ENCODE measurements at places on chromosomes 3 and 15. TPM values are rescaled to one million over a fixed set of nuclear protein-coding genes. Genes with fewer than 3 reads are reported as not detected.

MED12L gene
- 0.79 TPM for total RNA-seq

NEK10 gene
- total RNA-seq, result 0.74 TPM

NT5DC2 gene
- 52.8 TPM for total RNA-seq

HHATL gene
- not detected for total RNA-seq

DNAJA4 gene
- 29.7 TPM for total RNA-seq

TLR9 gene
- 0.79 TPM for total RNA-seq

INSYN1 gene
- not detected for total RNA-seq

RETNLB gene
- total RNA-seq, result not detected

TRH gene
- not detected for total RNA-seq

DUOXA2 gene
- not detected for total RNA-seq

- no peak overlapping the region for H3K27ac ChIP-seq
- H3K36me3 ChIP-seq, result peaks cover 8% of the 10 kb centered on the region
- H3K4me3 ChIP-seq, result no peak overlapping the region
- no peaks in the 10 kb centered on the region for H3K27me3 ChIP-seq
- DNase-seq, result no peak
- H3K4me1 ChIP-seq, result peaks cover 13% of the 10 kb centered on the region
Measured at GRCh38 chr3:42106646-42107045, 15.5 kb downstream of the TRAK1 start.

DNA sequence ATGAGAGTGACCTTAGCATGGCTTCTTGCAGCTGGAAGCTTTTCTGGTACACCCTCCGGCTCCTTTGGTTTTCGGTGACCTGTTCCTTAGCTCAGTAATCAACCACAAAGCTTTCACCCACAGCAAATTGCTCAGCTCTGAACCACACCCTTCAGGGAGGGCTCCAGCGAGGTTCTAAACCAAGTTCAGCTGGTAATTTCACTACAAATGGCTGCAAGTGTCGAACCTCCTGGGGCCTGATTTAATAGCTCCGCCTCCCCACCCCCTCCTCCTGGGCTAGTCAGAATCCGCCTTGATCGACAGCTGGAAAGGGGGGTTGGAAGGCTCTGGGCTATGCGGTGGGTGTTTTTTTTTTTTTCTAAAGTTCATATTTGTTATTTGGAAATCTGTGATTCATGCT is 150.9 kb upstream of the MCTP2 start:
- no peaks in the 10 kb centered on the region for H3K36me3 ChIP-seq
- no peak for DNase-seq
- no peaks in the 10 kb centered on the region for H3K4me1 ChIP-seq
- no peak overlapping the region for H3K4me3 ChIP-seq

DNA sequence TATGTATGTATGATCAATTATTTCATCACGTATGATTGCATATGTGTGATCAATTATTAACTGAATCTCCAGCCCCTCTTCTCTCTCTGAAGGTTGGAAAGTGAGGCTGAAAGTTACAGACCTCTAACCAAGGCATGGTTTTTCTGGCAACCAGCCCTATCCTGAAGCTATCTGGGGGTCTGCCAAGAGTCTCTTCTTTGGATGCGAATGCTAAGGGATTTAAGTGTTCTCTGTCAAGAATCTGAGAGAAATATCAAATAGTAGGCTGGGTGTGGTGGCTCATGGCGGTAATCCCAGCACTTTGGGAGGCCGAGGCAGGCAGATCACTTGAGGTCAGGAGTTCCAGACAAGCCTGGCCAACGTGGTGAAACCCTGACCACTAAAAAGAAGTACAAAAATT is 8.1 kb downstream of the NKTR start:
- H3K4me1 ChIP-seq, result peaks cover 56% of the 10 kb centered on the region
- no peak overlapping the region for H3K4me3 ChIP-seq
- no peak for DNase-seq
- H3K36me3 ChIP-seq, result peaks cover 56% of the 10 kb centered on the region

DNA sequence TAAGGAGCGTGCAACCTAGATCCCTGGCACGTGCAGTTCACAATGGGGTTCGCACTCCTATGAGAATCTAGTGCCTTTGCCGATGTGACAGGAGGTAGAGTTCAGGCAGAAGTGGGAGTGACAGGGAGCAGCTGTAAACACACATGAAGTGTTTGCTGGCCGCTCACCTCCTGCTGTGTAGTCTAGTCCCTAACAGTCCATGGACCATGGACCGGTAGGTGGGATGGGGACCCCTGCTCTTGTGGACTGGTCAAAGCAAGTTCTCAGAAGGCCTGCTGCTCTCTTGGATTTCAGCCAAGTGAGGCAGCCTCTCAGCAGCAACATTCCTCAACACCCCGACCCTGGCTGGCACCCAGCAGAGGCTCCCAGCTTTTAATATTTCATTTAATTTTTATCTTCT is 58.2 kb upstream of the SNRPA1 start:
- no peak for DNase-seq
- H3K4me3 ChIP-seq, result no peak overlapping the region
- peaks cover 2% of the 10 kb centered on the region for H3K27me3 ChIP-seq
- H3K27ac ChIP-seq, result no peak overlapping the region
- no peaks in the 10 kb centered on the region for H3K4me1 ChIP-seq

DNA sequence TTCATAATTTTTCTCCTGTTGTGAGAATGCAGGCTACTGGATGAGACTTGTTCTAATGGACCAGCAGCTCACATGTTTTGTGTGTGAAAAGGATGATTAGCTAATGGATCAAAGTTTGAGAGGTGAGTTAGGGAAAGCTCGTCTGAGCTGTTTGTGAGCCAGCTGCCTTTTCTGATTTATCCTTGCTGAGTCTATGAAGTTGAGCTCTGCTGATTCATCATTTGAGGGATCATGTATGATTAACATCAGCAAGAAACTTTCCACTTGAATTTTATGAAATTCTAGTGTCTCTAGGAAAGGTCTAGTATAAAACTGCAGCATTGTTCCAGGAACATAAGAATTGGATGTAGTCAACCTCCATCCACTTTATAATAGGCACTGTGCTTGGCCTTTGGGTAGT is 698.7 kb downstream of the NTRK3 start:
- H3K4me3 ChIP-seq, result no peak overlapping the region
- no peak overlapping the region for H3K27ac ChIP-seq
- H3K4me1 ChIP-seq, result no peaks in the 10 kb centered on the region

DNA sequence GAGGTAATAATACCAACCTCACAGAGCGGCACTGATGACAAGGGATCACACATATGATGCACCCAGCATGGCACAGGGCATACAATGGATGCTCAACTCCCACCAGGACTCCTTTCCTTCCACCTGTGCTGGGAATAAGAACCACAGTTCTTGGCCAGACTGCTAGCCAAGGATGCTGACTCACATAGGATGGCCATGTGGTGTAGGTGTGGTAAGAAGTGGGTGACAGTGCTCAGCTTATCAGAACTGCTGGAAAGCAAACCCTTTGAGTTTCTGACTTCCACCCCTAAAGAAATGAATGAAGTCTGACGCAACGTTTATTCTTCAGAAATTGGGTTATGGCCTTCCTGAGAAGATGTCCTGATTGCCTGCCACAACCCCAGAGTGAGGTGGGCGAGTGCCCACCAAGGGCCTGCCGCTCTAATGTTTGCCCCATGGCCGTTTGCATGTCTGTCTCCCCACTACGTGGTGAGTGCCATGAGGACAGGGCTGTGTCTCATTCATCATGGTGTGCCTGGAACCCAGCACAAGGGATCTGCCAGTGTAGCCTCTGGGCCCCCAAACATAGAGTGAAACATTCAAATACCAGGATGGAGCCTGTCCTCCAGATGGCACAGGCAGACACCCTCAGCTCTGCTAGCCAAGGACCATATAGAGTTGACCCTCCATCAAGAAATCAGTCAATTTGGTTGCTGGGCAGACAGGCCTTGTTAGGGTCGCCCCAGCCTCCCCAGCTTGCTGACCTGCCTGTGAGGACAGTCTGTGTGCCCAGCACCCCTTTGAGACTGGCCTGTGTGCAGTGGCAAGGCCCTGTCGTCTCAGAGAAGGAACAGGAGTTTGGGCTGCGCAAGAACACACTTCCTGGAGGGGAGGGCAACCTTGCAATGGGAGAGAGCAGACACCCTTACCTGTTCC is 57.6 kb upstream of the SLCO2A1 start:
- DNase-seq, result no peak
- H3K4me3 ChIP-seq, result no peak overlapping the region
- no peaks in the 10 kb centered on the region for H3K4me1 ChIP-seq
- H3K36me3 ChIP-seq, result no peaks in the 10 kb centered on the region
- peaks cover 4% of the 10 kb centered on the region for H3K27me3 ChIP-seq

DNA sequence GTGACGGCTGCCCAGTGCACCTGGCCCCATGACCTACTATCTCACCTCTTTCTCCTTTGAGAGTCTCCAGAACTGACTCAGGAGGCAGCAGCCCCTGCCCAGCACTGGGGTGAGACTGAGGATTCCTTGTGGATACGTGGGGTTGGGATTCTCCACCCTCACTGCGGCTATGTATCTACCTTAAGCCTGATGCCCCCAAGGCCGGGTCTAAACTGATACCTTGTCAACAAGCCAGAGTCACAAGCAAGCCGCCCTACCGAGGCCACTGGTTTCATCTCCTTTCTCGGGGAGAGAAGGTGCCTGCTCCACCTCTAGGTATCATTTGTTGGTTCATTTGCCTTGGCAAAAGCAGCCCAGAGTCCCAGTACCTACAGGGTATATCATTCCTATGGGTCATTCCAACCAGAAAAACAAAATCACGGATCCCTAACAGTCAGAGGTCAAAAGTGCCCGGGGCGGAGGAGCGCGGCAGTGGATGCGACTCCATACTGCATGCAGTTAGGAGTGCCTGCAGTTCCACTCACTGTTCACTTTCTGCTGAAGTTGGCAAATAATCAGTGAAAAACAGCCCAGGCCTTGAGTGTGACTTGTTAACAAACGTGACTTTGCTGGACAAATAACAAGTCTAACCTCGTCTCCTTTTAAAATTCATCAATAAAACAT is 47.5 kb downstream of the ABTB1 start:
- no peak overlapping the region for H3K27ac ChIP-seq
- no peak for DNase-seq
- H3K36me3 ChIP-seq, result no peaks in the 10 kb centered on the region
- no peaks in the 10 kb centered on the region for H3K4me1 ChIP-seq
- H3K4me3 ChIP-seq, result no peak overlapping the region

DNA sequence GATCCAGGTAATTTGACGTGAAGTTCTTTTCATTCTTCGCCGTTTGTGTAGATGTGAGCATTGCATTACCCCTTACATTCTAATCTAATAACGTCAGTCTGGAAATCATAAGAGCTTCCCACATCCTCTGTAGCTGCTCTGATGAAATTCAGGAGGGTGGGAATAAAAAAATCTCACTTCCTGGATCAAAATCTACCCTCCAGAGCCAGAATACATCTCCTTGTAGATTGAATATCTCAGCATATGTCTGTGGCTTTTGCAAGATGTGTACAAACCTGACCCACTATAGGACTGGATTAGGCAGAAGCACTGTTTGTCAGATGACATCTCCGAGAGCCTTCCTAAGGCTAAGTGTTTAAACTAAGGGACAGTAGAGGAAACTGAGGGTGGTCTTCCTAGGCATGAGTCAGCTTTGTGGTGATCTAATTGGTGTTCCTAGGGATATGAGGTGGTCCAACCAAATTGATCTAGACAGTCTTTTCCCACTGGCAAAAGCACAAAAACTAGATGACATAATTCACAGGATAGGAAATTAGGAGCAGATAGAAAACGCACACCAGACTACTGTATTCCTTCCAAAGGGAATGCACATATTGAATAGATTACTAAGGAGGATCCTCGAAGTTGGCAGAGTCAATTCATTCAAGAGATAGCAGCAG is 216.3 kb upstream of the LRTM1 start:
- H3K27me3 ChIP-seq, result no peaks in the 10 kb centered on the region
- no peak for DNase-seq
- H3K36me3 ChIP-seq, result no peaks in the 10 kb centered on the region
- no peak overlapping the region for H3K4me3 ChIP-seq
- H3K4me1 ChIP-seq, result no peaks in the 10 kb centered on the region
- no peak overlapping the region for H3K27ac ChIP-seq

GRCh38 chr3:32078085-32078634 is 28.3 kb upstream of the GPD1L start:
- no peak overlapping the region for H3K4me3 ChIP-seq
- H3K27me3 ChIP-seq, result peaks cover 17% of the 10 kb centered on the region
- no peaks in the 10 kb centered on the region for H3K4me1 ChIP-seq
- no peak overlapping the region for H3K27ac ChIP-seq

GRCh38 chr3:188122571-188123169 is 31.3 kb upstream of the LPP start:
- H3K4me3 ChIP-seq, result no peak overlapping the region
- DNase-seq, result no peak
- H3K27me3 ChIP-seq, result peaks cover 7% of the 10 kb centered on the region
- H3K4me1 ChIP-seq, result peaks cover 5% of the 10 kb centered on the region
- peaks cover 2% of the 10 kb centered on the region for H3K36me3 ChIP-seq
- H3K27ac ChIP-seq, result no peak overlapping the region

DNA sequence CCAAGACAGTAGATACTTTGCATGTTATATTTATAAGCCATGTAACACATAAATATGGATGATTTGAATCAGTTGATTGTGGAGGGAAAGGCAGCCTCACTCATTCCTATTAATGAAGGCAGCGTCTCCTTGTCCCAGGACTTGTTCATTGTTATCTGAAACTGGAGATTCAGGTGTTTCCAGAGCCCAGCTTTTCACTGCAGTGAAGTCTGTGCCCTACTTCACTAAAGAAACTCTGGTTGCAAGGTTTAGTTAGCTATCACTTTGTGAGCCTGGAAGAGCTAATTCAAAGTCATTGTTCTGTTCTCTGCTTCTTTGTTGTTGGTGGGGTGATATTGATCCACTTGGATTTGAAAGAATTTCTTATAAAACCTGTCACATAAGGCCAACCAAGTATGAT is 9.8 kb downstream of the NR2C2 start:
- no peak overlapping the region for H3K27ac ChIP-seq
- H3K36me3 ChIP-seq, result peaks cover 24% of the 10 kb centered on the region
- H3K4me3 ChIP-seq, result no peak overlapping the region
- DNase-seq, result no peak
- H3K4me1 ChIP-seq, result peaks cover 45% of the 10 kb centered on the region
- no peaks in the 10 kb centered on the region for H3K27me3 ChIP-seq

DNA sequence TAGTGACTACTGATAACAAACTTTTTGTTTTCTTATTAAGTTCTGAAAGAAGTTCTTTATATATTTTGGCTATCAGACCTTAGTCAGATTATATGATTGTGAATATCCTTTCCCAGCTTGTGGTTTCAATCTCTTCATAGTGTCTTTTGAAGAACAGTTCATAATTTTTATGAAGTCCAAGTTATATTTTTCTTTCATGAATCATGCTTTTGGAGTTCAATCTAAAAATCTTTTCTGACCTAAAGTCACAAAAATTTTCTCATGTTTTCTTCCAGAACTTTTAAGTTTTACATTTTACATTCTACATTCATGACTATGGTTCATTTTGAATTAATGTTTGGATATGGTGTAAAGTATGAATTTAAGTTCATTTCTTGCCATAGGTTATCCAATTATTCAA is 34.2 kb upstream of the OCA2 start:
- H3K36me3 ChIP-seq, result peaks cover 23% of the 10 kb centered on the region
- no peak for DNase-seq
- H3K27ac ChIP-seq, result no peak overlapping the region
- H3K4me3 ChIP-seq, result no peak overlapping the region

GRCh38 chr3:182465301-182466185 is 327.8 kb upstream of the ATP11B start:
- DNase-seq, result no peak
- no peak overlapping the region for H3K27ac ChIP-seq
- H3K4me1 ChIP-seq, result no peaks in the 10 kb centered on the region
- no peaks in the 10 kb centered on the region for H3K36me3 ChIP-seq
- H3K4me3 ChIP-seq, result no peak overlapping the region
